H9 (cell line): ENCODE measurements at places on chromosomes 11 and 22. TPM values are rescaled to one million over a fixed set of nuclear protein-coding genes. Genes with fewer than 3 reads are reported as not detected.

- DNase-seq: peak; percentile 41
These were observed 1.4 kb downstream of the PATZ1 start for GRCh38 chr22:31344578-31345330.

TMEM45B gene
- 0.35 and 0.70 TPM in 2 replicates for total RNA-seq

OR52I1 gene
- not detected in 2 replicates for total RNA-seq

PNPLA5 gene
- 5.2 and 5.5 TPM in 2 replicates for total RNA-seq
